ENCODE measurements at places on chromosomes 2 and 18.

DNA sequence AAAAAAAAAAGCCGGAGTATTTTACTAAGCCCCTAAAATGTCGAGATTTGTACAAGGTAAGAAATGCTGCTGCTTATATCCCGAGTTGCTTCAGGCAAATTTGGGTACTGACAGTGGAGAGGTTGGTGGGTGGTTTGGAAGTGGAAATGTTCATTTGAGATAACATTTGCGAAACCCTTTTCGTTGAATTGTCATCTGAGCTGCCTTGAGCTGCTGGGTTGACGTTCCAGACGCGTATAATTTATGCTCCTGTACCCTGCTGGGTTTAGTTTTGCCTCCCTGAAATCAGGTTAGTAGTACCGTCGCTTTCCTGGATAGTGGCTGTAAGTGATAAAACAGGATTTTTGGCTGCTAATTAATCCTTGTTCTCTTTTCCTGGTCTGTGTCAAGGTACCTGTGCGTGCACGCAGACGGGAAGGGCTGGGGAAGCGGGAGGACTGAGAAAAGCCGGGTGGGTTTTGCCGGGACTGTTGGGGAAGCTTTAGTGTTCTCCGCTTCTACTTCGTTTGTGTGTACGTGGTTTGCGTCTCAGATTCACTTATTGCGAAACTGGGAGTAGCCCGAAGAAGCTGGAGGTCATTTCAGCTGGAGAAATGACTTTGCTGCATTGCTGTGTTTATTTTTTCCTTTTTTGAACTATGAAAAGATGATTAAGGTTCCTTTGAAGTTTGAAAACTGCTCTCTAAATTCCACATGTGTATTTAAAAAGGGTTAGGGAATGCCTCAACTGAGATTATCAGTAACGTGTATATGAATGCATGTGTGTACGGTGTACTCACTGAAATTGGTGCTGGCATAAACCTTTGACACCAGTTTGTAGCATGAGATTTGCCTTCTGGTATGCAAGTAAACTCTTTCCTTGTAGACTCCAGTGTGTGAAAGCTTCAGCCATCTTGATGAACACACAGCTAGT is 709 bp downstream of the UGP2 start:
- no peak for DNase-seq

DNA sequence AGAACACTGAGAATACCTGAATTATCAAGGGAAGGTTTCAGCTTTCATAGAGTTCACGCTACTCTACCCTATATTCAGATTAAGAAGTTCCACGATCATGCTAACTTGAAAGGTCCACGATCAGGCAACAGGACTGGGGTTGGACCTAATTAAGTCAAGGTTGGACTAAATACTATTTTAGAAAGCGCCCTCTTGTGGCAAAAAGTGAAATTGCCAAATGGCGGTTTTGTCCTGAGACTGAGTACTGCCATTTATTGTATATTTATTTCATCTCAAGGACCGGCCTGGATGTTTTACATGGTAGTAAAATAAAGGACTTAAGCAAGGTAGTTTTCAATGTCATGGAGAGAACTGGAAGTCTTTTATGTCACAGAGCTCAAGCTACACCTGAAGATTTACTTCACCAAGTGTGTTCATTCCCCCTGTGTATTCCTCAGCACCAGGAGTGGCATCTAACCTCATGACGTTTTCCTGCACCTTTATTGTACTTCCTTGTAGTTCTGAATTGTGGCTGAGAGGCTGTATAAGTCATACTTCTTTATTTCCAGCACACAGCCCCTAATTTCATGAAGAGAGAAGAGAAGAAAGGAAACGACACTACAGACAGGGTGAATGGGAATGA is 56.8 kb downstream of the SRD5A2 start:
- DNase-seq = peak; percentile 4

DNA sequence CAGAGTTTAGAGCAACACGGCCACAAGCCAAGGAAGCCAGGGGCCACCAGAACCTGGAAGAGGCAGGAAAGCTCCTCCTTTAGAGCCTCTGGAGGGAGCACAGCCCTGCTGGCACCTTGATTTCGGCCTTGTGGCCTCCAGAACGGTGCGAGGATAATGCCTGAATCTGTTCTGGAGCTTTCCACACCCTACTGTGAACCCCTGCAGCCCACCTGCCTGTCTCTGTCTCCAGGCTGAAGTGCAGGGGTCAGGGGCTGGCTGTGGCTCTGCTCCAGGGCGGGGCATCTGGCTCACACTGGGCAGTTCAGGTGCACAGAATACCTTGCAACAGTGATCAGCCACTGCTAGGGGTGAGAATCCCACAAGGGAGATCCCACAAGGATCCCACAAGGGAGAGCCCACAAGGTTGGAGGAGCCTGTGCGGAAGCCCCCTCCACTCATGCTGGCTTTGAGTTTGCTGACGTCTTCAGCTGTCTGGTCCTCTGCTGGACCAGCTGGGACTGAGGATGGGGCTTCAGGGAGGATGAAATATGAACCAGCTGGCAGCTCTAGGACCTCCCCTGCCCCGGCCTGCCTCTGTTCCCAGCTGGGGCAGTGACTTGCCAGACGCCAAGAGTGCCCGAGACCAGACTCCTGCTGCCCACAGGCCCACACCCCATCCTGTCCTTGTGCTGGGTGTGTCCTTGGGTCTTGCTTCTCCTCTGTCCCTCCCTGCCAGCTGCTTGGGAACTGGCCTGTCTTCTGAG is 56.4 kb upstream of the OTOS start:
- no peak for DNase-seq

DNA sequence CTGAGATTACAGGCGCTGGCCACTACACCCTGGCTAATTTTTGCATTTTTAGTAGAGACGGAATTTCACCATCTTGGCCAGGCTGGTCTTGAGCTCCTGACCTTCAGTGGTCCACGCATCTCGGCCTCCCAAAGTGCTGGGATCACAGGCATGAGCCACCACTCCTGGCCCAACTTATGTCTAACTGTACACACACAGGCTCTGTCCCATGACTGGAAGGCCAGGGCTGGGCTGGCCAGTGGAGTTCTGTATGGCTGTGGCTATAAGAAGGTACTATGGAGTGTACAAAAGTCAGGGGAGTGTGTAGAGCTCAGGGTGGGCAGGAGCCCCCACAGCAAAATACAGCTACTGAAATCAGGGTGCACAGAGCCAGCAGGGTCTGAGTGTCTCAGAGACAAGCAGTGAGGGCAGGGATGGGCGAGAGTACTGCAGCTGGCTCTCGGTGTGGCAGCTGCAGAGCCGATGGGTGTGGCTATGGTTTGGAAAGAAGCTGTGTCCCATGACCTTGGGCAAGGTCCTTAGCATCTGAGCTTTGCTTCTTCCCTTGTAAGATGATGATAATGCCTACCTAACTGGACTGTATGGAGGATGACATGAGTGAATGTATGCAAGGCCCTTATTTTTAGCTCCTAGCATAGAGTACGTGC is 10.4 kb upstream of the MSGN1 start:
- DNase-seq = no peak

- no peak for DNase-seq
These were observed 133.8 kb upstream of the RNF152 start for GRCh38 chr18:62026586-62026985.

DNA sequence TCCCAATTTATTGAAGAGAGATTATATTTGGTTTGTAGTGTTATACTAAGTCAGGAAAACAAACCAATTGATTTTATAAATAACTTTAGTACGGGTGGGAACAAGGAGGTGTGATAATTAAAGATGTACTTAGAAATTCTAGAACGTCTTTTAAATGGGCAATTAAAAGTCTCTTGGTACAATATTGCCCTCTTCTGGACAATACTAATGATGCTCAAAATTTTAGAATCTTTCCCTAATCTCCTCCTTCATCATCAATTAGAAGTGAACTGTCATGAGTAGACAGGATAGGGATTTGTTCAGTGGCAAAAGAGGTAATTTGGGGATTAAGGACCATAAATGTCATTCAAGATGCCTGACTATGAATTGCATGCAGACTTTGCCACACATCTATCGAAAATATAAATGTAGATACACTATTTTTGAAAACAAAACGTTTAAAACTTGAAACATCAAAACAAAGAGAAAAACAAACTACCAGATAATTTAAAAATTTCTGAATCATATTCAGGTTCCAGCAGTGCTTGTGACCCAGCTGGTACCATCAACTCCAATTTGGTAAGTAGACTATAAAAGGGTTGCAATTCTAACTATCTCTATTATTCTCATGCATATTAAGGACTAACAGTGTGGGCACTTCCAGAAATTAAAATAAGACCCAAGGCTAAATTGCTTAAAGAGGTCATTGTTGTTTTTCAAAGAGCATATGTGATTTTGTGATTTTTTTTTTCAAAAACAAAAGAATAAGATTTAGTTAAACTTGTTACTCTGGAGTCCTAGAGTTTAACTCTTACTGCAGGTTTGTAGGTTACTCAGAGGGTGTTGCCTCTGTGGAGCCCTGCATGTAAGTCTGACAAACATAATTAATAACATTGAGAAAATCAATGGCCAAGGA is 123.5 kb downstream of the LAMA3 start:
- DNase-seq = no peak

GRCh38 chr2:120736202-120736623 is 545 bp downstream of the GLI2 start:
- DNase-seq = no peak

GRCh38 chr18:2223849-2224248 is 347.5 kb downstream of the METTL4 start:
- DNase-seq = no peak

GRCh38 chr2:205245652-205246051 is 436.6 kb upstream of the NRP2 start:
- DNase-seq = no peak

- DNase-seq = no peak
These were observed 72.6 kb upstream of the DAPL1 start for GRCh38 chr2:158722266-158723105.

DNA sequence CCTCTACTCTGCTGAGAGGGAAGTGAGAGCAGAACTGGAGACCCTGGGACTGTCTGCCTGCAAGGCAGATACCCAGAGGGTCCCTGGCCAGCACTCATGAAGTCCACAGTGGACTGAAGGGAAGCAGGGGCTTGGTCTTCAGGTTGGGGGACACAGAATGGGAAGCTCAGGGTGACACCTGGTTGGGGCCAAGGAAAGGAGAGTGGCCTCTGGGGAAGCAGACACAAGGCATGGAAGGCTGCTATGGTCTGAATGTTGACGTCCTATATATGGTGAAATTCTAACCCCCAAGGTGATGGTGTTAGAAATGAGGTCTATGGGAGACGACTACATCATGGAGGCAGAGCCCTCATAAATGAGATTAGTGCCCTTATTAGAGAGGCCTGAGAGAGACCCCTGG is 69.3 kb downstream of the MRO start:
- no peak for DNase-seq

- no peak for DNase-seq
These were observed 30.1 kb downstream of the FEZ2 start for GRCh38 chr2:36567711-36568408.

DNA sequence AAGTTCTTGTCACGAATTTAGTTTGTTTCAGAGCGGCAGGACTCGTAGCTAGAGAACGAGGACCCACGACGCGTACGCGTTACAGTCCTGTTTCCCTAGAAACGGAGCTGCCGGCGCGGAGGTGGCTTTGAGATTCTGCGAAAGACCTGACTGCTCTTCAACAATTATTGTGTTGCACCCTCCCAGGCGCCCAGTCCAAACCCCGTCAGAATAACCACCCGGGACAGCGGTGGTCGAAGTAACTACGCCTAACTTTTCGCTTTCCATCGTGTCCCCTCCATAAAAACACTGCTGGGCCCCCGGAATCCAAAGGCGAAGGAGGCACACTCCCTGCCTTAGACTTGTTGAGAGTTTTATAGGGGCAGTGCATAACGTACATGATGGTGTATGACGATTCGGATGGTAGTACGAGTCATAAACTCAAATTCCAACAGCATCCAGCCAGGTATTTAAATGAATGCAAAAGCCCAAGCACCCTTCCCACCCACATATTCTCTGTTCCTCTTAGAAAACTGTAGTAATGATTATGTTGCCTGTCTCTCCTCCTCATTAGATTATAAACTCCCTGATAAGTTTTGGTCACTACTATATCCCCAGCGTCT is 651 bp upstream of the STAM2 start:
- no peak for DNase-seq

DNA sequence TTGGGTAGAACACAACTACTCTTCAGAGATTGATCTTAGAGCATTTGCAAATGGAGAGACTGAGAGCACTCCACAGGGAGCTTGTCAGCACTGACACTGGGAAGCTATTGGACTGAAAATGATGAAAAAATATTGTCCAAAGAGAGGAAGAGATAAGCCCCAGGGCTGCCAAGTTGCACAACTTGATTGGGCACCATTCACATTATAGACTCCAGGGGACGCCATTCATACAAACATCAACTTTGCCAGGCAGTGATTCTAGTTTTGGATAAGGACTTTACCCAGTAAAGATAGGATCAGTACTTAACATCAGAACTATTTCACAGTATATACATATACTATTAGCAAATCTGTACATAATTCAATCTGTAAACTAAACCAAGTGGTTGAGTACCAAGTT is 79.6 kb upstream of the MYCN start:
- DNase-seq = no peak

DNA sequence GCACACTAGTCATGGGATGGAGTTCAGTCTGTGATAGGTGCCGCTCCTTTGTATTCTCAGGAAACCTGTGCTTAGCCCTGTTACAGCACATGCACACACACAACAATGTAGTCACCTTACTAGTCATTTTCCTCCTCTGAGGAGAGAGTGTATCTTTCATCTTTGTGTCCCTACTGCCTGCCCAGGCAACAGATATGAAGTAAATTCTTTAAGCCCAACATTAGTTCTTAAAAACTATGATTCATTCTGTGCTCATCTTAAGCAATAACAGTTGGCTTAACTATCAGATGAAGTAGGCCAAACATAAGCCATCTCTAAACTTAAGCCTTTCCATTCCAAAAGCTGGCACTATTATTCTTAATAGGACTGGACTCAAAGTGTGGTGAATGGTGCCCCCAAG is 186.5 kb downstream of the LNPK start:
- no peak for DNase-seq

GRCh38 chr2:13921245-13921644 is 711.3 kb upstream of the LRATD1 start:
- no peak for DNase-seq

DNA sequence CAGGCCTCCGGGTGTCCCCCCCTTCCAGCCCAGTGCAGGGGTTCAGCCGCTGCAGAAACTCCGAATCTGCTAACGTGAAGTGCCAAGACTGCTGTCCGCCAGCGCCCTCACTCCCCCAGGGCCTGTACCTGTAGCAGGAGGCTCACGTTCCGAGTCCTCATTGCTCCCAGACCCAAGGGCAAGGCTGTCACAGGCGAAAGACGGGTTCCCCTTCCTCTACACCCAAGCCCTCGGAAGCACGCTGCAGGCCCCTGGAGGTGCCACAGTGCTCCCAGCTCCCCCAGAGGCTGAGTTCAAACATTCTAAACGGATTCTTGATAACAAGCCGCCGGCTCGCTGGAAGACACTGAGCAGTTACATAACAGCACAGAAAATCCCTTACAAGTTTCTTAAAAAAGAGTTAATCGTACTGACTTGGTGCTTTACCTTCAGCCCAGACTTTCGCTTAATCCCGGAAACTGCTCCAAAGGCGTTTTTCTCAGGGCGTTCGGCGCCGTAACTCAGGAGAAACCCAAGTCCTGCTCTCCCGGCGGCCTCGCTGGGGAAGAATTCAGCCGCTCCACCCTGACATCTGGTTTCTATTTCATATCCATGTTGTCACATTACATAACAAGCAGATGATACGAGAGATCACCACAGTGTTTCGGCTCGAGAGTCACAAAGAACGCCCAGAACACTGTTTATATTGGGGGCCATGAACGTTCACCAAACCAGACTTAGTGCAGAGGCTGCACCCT is 92.0 kb downstream of the HDAC4 start:
- no peak for DNase-seq
